Osteocyte (in vitro differentiated cells): ENCODE measurements at places on chromosomes 16 and 17.

DNA sequence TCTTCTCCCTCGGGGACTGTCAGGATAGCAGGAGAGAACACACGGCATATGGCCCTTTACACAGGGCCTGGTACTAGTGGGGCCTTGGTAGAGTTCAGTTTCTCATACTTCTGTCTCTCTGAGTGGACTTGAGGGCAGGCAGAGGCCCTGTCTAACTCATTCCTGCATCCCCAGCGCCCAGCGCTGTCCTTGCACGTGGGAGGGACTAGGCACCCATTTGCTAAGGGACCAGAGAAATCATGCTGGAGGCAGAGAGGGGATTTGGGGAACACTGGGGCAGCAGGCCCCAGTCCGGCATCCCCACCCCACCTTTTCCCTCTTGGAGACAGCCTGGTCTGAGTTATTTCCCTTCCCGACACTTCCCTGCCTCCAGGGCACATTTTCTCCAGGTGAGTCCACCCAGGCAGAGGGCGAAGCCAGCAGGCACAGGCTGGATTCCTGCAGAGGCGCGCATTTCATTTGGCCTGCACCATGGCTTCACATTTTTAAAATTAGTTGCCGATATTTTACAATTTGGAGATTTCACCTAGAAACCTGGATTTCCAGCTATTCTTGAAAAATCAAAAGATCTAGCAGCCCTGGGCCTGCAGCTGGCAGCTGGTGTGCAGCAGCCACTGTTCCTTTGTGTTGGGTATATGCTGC is 9.7 kb upstream of the NKD1 start:
- DNase-seq = no peak

- no peak for DNase-seq
These were observed 771 bp upstream of the OVCA2 start for GRCh38 chr17:2040942-2041560.

GRCh38 chr16:66856184-66856730 is 12.0 kb downstream of the CA7 start:
- no peak for DNase-seq

- DNase-seq = no peak
These were observed 1.6 kb downstream of the SIRT7 start for GRCh38 chr17:81916234-81917001.

DNA sequence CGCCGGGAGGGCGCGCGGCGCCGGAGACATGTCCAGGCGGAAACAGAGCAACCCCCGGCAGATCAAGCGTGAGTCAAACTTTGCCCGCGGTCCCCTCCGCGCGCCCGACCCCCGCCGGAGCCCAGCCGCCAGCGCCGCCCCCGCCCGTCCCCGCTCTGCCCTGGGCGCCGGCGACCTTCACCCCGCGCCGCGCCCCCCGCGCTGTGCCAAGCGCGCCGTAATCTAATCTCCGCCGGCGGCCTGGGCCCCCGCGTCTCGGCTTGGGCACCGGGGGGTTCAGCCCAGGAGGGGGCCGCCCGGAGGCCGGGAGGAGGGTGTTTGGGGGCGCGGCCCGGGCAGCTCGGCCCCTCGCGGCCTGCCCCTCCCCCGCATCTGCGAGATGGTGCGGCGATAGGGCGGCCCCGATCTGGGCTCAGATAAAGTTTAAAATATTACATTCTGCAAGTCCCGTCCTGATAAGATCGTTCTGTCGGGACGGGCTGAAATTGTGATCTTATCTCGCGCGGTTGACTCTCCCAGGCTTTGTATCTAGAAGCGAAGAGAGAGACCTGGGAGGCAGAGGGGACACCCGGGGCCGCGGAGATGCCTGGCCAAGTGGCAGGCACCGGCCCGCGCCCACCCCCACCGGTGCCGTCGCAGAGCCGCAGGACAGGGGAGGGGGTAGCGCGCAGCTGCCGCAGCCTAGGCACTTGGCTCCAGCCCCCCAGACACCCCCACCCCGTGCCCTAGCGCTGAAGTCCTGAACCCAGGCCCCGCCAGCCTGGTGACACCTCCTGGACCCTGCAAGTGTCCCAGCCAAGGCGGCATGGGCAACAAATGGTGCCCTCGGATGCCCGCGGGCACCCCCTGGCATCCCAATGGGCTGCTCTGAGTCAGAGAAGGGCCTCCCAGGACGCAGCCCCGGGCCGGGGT is 787 bp downstream of the ZFPM1 start:
- no peak for DNase-seq

GRCh38 chr16:88803264-88803987 is at the start of gene CDT1:
Gene CDT1, plus strand, starts transcription at chr16:88803789. Its CDS starts 43 bp downstream, at chr16:88803832.
- DNase-seq = peak; percentile 95
